HepG2 (cell line): ENCODE measurements at places on chromosomes 6 and 20. TPM values are rescaled to one million over a fixed set of nuclear protein-coding genes. Genes with fewer than 3 reads are reported as not detected.

Gene DYNLT2
- 3.1 and 4.3 TPM in 2 replicates for total RNA-seq

GRCh38 chr6:130724089-130724488 lies 103.1 kb upstream of the SMLR1 start:
- DNase-seq: no peak

GRCh38 chr6:9745966-9746365 lies 668.9 kb downstream of the TFAP2A start:
- DNase-seq: no peak

DNA sequence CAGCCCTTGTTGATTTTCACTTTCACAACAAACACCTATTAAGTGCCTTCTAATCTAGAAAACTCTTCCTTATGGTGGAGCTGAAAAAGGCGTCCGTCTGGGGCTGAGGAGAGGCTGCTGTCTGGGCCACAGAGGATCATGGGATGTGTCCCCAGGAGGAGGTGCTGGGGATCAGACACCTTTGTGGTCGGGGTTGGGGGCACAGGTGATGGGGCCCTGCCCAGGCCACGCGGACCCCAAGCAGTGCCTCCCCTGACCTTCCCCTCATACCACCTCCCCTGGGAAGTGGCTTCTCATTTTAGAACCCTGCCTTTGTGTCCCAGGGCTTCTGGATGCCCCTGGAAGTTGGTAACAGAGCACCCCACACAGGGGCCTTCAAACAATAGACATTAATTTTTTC lies 41.1 kb downstream of the SUN5 start:
- no peak for DNase-seq

DNA sequence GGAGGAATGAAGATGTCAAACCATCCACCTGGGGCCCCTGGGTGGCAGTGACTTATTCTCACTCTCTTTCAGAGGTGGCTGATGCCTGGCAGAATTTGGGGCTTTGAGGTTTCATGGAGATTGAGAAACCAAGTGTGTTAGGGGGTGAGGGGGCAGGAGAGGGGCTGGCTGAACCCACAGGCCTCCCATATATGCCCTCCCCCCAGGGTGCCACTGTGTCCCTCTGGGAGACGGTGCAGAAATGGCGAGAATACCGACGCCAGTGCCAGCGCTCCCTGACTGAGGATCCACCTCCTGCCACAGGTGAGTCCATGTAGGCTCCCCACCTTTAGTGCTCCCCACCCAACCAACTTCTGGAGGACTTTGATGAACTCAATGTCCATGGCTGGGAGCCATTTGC lies 7.6 kb downstream of the GLP1R start:
- no peak for DNase-seq

Gene PROKR2
- total RNA-seq: not detected in 2 replicates

DNA sequence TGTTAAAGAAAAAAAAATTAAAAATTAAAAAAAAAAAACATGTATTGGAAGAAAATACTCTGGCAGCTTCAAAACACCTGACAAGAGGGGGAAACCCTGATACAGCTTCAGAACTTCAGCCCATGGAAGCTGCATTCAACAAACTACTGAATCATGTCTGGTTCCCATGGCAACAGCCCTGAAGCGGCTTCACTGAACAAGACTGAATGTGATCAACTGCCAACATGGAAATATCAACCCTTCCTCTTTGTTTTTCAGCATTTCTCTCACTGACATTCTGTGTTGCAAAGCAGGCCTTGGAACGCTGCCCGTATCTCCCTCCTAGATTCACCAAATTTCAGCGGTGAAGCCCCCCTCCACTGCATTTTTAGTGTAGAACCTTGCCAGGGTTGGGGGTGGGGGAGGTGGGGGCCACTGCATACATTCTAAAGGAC lies 91.3 kb upstream of the SHLD1 start:
- DNase-seq: peak; percentile 71

DNA sequence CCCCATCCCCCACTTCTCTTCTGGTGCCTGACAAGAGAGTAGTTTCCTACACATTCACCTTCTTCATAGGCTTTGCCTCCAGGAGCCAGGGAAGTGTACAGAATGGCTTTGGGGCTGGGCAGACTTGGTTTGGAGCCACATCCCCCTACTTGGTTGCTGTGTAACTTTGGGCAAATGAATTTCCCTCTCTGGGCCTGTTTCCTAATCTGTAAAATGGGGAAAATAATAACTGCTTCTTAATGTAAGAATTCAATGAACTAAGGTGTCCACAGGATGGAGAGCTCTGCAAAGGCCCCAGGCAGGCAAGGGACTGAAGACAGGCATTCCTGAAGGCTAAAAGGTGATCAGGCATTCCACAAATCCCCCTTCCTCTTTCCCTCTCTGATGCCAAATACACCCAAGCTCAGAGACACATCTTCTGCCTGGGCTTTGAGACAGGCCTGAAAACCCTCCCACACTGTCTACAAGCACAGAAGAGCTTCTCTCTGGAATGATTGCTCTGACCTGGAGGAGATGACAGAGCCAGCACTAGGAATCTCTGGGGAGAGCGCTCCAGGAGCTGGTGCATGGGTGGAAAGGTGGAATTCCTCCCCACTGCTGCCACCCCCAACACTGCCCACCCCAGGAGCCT lies 6.9 kb upstream of the C20orf203 start:
- no peak for DNase-seq

Gene MYBL2
- 66.2 and 76.9 TPM in 2 replicates for total RNA-seq

DNA sequence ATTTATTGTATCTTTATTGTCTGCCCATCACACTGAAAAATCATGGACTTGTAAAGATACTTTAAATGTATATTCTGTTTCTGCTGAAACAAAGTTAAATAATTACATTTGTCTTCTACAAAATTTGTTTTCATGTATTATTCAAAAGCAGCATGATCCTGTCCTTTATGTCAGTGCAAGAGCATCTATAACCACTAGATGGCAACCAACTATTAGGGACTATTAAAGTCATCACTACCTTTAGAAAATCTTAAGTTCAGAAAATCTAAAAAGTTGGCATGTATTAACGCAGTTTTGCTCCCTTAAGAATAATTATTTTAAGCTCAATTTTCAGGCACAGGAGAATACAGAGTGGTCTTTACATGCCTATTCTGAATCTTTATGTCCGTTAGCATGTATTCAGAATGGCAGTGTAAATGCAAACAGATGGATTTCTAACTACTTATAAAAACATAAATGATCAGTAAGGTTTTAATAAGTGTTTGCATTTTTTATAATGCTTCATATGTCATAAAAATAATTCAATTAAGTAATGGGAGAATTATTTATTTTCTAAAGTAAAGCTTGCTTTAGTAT lies 17.8 kb downstream of the TMEM30A start:
- peak; percentile 42 for DNase-seq

Gene FRS3
- total RNA-seq: 1.5 and 3.0 TPM in 2 replicates

Gene TUBB
- total RNA-seq: 911 and 1,275 TPM in 2 replicates

Gene CSE1L
- 258 and 449 TPM in 2 replicates for total RNA-seq

Gene MRPS18A
- total RNA-seq: 89.1 and 100 TPM in 2 replicates

- no peak for DNase-seq
Measured at GRCh38 chr6:56497240-56497639, 145.4 kb downstream of the DST start.

Gene KCNK15
- total RNA-seq: not detected in 2 replicates

- DNase-seq: no peak
Measured at GRCh38 chr20:26214991-26215390, 518.3 kb upstream of the ZNF337 start.

DNA sequence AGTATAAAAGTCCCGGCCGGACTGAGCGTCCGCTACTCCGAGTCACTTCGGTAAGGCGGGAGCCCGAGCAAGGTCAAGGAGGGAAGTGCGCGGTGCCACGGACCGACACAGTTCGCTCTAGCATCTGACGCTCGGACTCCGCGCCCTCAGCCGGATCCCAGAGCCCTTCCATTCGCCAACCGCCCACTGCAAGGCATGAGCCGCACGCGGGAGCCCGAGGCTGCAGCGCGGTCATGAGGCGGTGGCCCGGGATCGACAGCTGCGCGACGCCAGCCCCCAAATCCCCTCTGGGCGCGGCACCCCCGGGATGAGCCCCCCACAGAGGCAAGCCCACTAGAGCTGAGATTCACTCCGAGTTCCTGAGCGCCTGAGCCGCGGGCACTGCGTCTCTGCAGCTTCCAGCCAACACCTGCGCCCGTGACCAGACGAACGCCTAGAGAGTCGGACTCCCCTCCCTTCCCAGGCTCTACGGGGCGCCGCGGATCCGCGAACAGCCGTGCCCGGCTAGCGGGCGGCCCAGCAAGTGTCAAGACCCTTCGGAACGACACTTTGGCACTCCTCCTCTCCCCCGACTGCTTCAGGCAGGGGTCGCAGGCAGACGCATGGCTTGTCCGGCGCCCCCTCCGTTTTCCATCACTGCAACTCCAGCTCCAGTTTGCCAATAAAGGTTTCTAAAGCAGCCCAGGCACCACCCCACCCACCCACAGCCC lies 725 bp upstream of the ISM1 start:
- DNase-seq: no peak

- no peak for DNase-seq
Measured at GRCh38 chr6:150361876-150362275, 6.9 kb upstream of the IYD start.

- no peak for DNase-seq
Measured at GRCh38 chr6:90695316-90695715, 108.4 kb upstream of the MAP3K7 start.

Gene SMLR1
- total RNA-seq: 97.8 and 104 TPM in 2 replicates

DNA sequence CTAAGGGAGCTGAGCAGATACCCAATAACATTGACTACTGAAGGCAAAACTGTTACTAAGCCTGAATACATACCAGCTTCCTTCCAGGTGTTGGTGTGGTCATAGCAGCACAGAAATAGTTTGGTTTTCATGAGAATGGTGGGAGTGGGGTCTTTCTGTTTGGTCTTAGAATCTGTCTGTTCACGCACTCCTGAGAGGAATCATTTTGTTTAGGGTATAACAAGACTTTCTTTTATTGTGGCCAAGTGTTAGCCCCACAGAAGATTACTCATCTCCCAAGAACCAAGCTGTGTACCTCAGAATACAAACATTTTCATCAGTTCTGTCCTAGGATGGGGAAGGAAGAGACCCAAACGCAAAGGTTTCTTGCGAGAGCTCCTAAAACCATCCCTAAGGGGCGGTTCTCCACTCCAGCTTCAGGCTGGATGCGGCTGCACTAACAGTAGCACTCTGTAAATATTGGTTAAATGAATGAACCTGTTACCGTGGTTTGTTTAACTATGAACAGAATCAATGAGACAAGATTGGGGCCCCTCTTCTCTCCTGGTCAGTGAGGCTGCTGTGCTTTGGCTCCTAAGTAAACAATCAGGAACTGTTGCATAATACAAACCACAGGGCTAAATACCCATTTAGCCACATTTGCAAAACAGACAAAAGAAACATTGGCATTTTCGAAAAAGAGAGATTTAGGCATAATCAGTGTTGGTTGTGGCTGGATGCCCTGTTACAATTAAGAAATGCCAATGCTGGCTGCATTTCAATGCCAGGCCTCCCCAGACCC lies 44.9 kb downstream of the SNAP25 start:
- DNase-seq: peak; percentile 95

Gene FOXS1
- total RNA-seq: not detected in 2 replicates

Gene THEMIS
- not detected in 2 replicates for total RNA-seq

DNA sequence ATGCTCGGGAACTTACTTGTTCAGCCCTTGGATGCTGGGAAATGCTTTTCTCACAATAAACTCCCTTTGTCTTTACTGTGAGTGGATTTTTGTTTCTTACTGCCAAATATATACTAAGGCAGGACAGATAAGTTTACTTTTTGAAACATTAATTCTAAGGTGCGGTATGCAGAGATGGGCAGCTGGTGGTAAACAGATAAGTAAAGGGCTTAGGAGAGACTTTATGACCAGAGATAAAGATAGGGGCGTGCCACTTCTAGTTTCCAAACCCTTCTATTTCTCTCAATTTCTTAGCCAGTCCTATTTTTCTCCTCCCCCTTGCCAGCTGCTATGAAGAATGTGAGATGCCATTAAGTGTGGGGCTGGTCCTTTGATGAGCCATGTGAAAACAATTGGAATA lies 16.3 kb downstream of the SAMD3 start:
- DNase-seq: no peak

- DNase-seq: no peak
Measured at GRCh38 chr6:42340511-42340910, 111.2 kb downstream of the TRERF1 start.

- no peak for DNase-seq
Measured at GRCh38 chr20:52497731-52498130, 306.2 kb upstream of the ZFP64 start.

DNA sequence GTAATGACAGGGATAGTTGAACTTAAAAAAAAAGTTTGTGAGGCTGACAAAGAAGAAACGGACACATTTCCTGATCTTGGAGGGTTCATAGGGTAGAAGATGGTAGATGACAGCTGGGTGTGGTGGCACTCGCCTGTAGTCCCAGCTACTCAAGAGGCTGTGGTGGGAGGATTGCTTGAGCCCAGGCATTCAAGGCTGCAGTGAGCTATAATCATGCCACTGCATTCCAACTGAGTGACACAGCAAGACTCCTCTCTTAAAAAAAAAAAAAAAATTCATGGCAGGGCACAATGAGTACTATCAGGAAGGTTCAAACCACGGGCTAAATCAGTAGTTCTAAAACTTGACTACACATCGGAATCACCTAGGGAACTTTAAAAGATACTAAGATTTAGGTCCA lies 2.0 kb upstream of the MICA start:
- DNase-seq: peak; percentile 69

Gene UBE2V1
- total RNA-seq: 81.3 and 85.1 TPM in 2 replicates

Gene HMGCLL1
- not detected in 2 replicates for total RNA-seq

GRCh38 chr6:70857387-70858077 lies 99.3 kb downstream of the B3GAT2 start:
- DNase-seq: no peak

GRCh38 chr20:24147961-24148360 lies 159.4 kb upstream of the GGTLC1 start:
- DNase-seq: no peak

DNA sequence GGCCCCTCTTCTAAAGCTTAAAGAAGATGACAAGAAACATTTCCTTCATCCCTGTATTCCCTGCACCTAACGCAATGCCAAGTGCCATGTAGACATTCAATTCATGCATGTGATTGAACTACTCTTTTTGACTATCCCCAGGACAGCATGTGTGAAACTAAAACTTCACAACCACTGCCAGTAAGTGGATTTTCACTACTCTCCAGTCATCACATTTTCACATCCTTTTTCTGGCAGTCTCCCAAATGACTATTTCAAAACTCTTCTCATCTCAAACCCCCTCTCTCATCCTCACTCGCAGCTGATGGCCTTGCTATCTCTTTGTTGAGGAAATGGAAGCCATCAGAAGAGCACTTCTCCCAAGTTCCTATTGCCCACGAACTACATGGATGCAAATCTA lies 122.6 kb downstream of the OPRM1 start:
- no peak for DNase-seq

Gene BMP7
- not detected in 2 replicates for total RNA-seq

Gene SLC4A11
- 1.1 and 3.9 TPM in 2 replicates for total RNA-seq

Gene KHDC1L
- total RNA-seq: not detected in 2 replicates

Gene SPAG4
- 2.5 and 5.8 TPM in 2 replicates for total RNA-seq

Gene MTO1
- 31.9 and 45.3 TPM in 2 replicates for total RNA-seq

Gene C4A
- total RNA-seq: 73.0 and 165 TPM in 2 replicates

Gene MAK
- total RNA-seq: 0.04 and 0.17 TPM in 2 replicates

DNA sequence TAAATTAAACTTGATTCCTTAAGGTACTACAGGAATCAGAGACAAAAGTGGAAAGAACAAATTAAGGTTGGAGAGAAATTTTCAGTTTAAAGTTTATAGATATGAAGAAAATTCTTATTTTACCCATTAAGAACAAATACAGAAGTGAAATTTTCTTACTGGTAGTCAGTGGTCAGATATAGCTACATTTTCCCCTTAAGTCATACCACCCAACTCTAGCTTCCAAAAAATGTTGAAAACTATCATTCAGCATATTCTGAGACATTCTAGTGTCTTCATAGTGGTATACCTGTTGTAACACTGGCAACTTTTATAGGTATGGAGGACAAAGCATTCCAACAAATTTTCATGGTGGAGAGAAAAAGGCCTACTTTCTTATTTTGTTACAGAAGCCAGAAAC lies 15.6 kb upstream of the SUMO4 start:
- no peak for DNase-seq

GRCh38 chr6:85068221-85068620 lies 303.8 kb upstream of the TBX18 start:
- DNase-seq: no peak
